ENCODE measurements at places on chromosomes 3 and 15.

- no peak for DNase-seq
Measured at GRCh38 chr3:57896031-57896430, 112.2 kb upstream of the FLNB start.

GRCh38 chr3:65666448-65667091 lies 372.1 kb downstream of the MAGI1 start:
- DNase-seq, result no peak

DNA sequence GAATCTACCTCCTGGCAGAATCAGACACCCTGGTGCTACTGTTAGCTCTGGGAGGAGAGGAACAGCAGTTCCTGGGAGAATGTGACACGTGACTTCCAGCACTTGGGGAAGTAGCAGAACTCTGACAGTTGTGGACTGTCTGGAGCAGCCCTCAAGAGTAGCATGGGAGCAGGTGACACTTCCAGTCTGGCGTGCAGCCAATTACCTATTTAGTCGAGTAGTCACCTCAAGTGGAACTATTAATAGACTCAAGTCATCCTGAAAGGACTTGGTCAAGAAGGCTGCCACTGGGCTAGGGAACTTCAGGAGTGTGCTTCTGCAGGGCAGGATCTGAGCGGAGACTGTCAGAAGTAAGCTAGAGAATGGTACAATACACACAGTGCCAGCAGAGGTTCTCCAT lies 62.3 kb downstream of the MTHFS start:
- DNase-seq, result no peak

- no peak for DNase-seq
Measured at GRCh38 chr3:133644768-133645167, 17.0 kb downstream of the TOPBP1 start.

DNA sequence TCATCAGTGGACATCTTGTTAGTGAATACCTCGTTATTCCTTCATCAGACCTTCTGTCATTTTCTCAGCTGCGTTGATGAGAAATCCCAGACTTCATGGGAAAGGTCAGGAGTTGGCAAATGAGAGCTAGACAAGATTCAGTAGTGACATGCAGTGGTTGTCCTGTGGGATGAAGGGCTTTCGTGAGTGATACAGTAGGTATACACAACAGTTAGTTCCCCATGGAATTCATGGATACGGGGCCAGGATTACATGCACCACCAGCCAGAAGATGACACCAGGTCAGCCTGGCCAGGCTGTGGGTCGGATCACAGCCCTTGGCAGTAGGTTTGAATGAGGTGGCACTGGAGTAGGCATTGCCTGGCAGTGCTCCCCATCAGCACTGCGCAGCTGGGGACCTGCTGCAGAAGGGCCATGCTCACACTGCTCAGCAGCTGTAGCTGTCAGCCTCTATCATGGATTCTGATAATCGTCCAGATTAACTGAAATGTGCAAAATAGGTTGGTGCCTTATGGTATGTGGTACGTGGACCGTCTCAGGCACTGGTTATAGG lies 150.1 kb downstream of the SLCO3A1 start:
- DNase-seq, result no peak

DNA sequence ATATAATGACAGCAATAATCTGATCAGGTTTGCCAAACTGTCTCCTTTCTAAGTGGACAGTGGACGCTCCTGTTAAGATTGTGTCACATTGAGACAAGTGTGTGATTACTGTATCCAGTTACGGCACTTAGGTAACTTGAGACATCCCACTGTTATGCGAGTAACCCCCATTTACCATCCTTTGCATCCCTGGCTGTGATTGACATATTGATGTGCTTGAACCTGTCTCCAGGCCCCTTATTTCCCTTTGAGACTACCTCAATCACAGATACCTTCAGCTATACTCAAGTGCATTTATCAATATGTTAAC lies 785.2 kb downstream of the NR2F2 start:
- DNase-seq, result no peak

GRCh38 chr3:52503788-52504424 lies 8.8 kb downstream of the STAB1 start:
- DNase-seq, result no peak

DNA sequence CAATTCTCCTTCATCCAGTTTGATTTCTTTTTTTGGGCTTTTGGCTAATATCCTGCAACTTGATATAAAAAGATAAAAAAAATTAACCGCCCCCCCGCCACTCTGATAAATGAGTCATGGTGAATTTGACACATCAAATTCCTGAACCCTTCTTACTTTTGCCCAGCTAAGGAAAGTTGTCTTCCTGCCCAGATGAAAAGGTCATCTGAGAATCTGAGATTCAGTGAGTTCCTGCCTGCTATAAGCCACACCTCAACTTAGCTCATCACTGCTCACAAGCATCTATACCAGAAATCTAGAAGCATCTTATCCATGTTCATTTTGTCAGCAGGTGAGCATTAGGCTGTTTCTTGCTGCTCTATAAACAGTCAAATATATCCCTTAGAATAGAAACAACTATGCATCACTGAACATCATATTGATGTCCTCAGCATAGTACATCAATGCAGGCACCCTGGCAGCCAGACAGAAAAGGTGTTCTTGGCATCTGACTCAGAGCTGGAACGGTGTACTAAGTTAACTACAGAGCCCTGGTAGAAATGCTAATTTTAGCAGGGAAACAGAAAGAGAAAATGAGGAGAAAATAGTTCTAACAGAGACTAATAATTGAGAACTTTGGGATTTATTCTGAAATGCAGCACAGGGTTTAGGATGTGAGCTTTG lies 77.1 kb downstream of the SEMA6D start:
- DNase-seq, result no peak

DNA sequence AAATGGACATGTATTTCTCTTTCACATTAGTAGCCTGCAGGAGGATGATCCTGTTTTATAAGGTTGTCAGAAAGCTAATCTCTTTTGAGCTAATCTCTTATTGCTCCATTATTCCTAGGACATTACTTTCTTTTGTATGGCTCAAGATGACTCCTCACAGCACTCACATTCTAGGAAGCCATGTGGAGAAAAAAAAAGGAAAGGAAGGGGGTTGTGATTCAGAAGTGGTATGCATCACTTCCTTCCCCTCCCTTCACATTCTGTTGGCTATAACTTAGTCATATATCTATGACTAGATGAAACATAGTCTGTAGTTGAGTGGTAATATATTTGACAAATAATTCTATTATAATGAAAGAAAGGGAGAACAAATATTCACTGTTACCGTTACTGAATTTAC lies 168.8 kb upstream of the TTC14 start:
- DNase-seq, result no peak
